Astrocyte (in vitro differentiated cells and primary cell): ENCODE measurements at places on chromosomes 12 and 14. TPM values are rescaled to one million over a fixed set of nuclear protein-coding genes. Genes with fewer than 3 reads are reported as not detected.

IGF1 gene
- total RNA-seq, result 1.9 and 2.3 TPM in 2 replicates

ACTR10 gene
- 92.5 and 98.7 TPM in 2 replicates for total RNA-seq

ACSM4 gene
- not detected in 2 replicates for total RNA-seq

OR2AP1 gene
- not detected in 2 replicates for total RNA-seq

LBHD2 gene
- total RNA-seq, result not detected in 2 replicates

STX2 gene
- total RNA-seq, result 30.5 and 33.0 TPM in 2 replicates

RIMBP2 gene
- 2.2 TPM in 2 replicates for total RNA-seq

RNASE3 gene
- total RNA-seq, result not detected in 2 replicates

ZFP36L1 gene
- total RNA-seq, result 210 and 219 TPM in 2 replicates

BMP4 gene
- total RNA-seq, result 19.9 and 27.2 TPM in 2 replicates

MBIP gene
- total RNA-seq, result 19.6 and 22.3 TPM in 2 replicates

OR6C2 gene
- total RNA-seq, result not detected in 2 replicates

AICDA gene
- not detected in 2 replicates for total RNA-seq

TPH2 gene
- total RNA-seq, result 0.24 and 0.30 TPM in 2 replicates

MUCL1 gene
- not detected in 2 replicates for total RNA-seq

FAM90A1 gene
- not detected in 2 replicates for total RNA-seq

NPAS3 gene
- 2.2 and 2.6 TPM in 2 replicates for total RNA-seq

CEP83 gene
- total RNA-seq, result 12.4 TPM in 2 replicates

LPAR5 gene
- 0.73 and 0.89 TPM in 2 replicates for total RNA-seq
